ENCODE measurements at places on chromosomes 5 and 9. TPM values are rescaled to one million over a fixed set of nuclear protein-coding genes. Genes with fewer than 3 reads are reported as not detected.

Gene IARS1
- 104 TPM for total RNA-seq

Gene PCDHGA4
- 0.17 TPM for total RNA-seq

Gene SHISAL2B
- not detected for total RNA-seq

Gene CAPSL
- total RNA-seq = 0.62 TPM

Gene PLPP7
- total RNA-seq = 3.4 TPM

Gene C9
- total RNA-seq = not detected

Gene MARCHF3
- 4.9 TPM for total RNA-seq

GRCh38 chr5:144794922-144795321 lies 624.2 kb downstream of the KCTD16 start:
- no peak for DNase-seq

DNA sequence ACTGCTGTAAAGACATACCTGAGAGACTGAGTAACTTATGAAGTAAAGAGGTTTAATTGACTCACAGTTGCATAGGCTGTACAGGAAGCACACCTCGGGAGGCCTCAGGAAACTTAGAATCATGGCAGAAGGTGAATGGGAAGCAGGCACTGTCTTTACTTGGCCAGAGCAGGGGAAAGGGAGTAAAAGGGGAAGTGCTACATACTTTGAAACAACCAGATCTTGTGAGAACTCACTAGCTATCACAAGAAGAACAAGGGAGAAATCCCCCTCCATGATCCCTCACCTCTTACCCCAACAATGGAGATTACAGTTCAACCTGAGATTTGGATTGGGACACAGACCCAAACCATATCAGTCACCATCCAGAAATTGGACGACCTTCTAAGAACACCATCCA lies 1285.8 kb upstream of the CDH9 start:
- DNase-seq = no peak

DNA sequence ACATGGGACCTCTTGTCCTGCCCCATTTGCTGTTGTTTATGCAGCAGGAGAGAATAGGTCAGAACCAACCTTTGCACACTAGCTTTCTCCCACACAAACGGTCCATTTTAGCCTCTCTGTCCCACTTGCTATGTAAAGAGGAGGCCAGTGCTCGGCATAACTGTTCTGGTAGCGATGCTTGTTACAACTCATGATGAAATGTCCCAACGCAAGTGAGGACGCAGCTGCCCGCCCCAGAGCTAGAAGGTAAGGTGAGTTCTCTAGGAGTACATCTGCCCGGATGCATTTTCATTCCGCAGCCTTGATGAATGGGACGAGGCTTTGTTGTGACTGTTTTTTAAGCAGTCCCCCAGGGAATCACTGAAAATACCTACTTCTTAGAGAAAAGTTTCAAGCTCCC lies 14.1 kb downstream of the S1PR3 start:
- no peak for DNase-seq

- peak; percentile 98 for DNase-seq
Observed at GRCh38 chr5:153629027-153629895, 138.8 kb downstream of the GRIA1 start.

GRCh38 chr5:148228392-148228984 lies 9.8 kb upstream of the MARCOL start:
- no peak for DNase-seq

- DNase-seq = no peak
Observed at GRCh38 chr9:98892288-98892687, 51.4 kb upstream of the COL15A1 start.

GRCh38 chr5:151154931-151155774 lies 2.4 kb downstream of the ANXA6 start:
- no peak for DNase-seq
